AG04450 (cell line): ENCODE measurements at places on chromosomes 13 and 19. TPM values are rescaled to one million over a fixed set of nuclear protein-coding genes. Genes with fewer than 3 reads are reported as not detected.

ZNF229 gene
- polyA plus RNA-seq, result 12.8 TPM in 2 replicates

YJEFN3 gene
- polyA plus RNA-seq, result 1.2 and 1.4 TPM in 2 replicates

- DNase-seq, result no peak
Observed at GRCh38 chr19:14804765-14805164, 26.4 kb upstream of the ADGRE2 start.

DNA sequence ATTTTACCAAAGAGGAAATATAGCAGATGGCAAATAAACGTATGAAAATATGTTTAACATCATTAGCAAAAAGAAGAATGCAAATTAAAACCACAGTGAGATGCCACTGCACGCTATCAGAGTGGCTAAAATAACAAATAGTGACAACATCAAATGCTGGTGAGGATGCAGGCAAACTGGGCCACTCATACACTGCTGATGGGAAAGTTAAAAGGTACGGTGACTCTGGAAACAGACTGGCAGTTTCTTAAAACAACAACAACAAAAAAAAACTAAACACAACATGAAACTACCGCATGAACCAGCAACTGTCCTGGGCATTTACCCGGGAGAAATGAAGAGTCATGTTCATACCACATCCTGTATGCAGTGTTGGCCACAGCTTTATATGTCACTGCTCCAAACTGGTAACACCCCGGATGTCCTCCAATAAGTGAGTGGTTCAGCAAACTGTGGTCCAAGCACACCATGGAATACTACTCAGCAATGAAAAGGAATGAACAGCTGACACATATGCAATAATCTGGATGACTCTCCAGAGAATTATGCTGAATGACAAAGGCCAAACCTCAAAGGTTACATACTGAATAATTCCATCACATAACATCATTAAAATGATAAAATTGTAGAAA lies 22.3 kb downstream of the EPS15L1 start:
- no peak for DNase-seq

DNA sequence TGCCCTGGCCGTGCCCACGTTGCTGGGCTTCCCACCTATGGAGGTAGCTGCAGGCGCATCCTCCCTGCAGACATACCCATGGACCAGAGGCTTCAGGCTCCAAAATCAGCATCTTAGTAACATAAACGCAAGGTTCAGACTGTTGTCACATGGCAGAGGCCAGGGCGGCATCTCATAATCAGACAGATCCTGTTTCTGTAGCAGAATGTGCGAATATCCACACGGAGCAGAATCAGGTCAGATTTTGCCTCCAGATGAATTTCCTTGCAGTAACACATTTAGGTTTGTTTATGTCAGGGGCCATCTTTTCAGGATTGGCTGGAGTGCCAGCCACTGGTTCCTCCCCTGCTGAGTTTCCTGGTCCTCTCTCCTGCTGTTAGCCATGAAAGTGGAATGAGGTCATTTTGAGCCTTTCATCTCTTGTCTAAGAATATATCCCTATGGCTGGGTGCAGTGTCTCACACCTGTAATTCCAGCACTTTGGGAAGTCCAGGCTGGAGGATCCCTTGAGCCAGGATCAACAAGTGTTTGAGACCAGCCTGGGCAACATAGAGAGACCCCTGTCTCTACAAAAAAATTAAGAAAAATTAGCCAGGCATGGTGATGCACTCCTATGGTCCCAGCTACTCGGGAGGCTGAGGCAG lies 20.5 kb downstream of the SMARCA4 start:
- peak; percentile 41 for DNase-seq

DNA sequence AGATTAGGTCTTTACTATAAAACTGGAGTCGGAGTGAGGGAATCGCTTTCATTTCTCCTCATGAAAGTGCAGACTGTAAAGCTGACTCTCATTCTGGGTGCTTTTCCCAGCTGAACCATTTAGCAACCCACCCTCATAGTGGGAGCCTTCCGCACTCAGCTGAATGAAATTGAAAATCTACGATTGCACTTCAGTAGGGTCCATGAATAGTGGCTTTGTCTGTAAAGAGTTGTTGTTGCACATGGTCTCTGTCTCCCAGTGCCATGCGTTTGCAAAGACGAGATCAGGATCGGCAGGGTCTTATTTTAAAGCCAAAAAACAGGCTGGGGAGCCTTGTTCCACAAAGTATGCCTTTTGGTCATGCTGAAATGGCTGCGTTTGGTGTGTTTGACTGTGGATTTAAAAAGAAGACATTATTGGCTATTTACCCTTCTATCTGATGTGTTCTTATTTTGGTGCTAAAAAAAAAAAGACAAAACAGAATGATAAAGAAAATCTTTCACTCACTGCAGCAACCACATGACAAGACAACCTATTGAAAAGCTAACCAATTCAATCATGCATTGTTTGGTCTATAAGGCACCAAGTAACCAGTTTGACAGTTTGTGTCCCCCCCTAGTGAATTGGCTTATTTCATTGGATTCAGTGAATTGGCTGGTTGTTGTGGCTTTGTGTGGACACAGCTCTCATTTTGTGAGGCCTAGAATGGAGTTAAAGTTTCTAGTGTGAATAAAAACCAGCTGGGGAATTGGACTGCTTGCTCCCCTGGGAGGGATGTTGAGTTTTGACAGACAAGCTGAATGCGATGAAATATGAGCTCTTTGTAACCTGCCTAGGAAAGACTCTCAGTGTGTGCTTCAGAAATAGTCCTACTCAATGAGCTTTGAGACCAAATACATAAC lies 65.6 kb downstream of the ARHGAP35 start:
- no peak for DNase-seq
